T-helper 17 cell (primary cell): ENCODE measurements at places on chromosomes 7 and 10.
A peak's percentile ranks its signal among the peaks of the same experiment; 100 is the strongest.

- no peak for DNase-seq
Observed at GRCh38 chr10:84076540-84077195, 62.6 kb upstream of the GHITM start.

GRCh38 chr7:50960621-50961310 lies 178.1 kb upstream of the GRB10 start:
- DNase-seq, result no peak

DNA sequence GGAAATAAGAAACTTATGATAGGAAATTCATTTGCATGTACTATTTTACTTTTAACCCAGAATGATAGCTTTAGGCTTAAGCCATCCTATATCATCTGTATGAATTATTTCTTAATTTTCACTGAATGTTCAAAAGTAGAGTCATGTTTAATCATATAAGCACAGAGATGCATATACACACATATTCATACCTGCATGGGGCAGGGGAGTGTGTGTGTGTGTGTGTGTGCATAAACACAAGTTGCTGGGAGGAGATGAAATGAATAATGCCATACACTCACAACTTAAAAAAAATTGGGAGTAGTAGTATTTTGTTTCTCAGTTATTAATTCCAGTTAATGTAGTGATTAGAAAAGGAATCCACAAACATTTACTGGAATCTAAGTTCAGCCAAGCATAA lies 83.1 kb upstream of the IKZF1 start:
- DNase-seq, result no peak

DNA sequence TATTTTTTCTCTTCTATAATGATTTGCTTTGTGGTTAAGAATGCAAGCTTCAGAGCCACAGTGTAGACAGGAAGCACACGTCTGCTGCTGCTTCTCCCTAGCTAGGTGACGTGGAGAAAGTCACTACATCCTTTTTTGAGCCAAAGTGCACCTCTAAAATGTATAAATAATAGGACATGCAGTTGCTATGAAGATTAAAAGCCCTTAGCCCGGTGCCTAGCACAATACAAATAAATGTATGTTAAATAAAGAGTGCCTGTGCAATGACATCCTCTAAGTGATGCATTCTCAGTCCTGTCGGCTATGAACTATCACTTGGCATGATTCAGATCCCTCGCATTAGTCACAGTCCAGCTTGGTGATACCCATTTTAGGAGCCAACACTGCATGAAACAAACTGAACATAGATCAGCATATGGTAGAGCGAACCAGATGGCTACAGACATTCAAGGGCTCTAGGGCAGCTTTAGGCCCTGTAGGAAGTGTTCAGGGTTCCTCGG lies 4.8 kb upstream of the TRDMT1 start:
- no peak for DNase-seq

DNA sequence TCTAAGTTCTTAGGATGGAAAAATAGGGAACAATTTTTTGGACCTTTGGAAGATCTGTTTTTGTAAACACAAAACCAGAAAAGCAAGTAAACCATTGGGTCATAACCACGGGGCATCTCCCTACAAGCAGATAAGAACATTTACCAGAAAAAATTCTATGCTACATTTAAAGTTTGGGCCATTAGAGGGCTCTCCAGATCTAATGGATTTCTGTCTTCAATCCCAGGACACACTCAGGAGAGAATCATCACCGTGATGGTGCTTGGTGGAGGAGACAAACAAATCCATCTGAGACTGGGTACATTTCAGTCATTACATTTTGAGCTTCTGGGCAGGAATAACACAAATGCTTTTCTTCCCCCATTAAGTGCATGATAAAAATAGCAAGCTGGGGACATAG lies 178.4 kb upstream of the TARP start:
- no peak for DNase-seq

- peak; percentile 60 for DNase-seq
Observed at GRCh38 chr10:112314822-112315474, 31.7 kb downstream of the TECTB start.

DNA sequence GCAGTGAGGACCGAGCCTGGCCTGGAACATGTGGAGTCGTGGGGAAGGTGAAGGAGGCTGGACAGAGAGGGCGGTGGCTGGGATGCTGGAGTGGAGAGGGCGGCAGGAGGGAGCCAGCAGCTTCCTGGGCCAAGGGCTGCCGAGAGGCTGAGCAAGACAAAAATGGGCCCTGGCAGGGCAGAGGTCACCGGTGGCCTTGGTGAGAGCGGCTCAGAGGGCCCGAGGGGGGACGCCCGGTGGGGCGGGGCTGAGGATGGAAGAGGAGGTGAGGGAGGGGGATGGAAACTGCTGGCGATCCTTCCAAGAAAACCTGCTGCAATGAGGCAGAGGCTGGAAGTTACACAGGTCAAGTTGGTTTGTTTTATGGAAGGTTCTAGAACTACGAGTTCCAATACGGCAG lies 69.5 kb downstream of the ELFN1 start:
- DNase-seq, result no peak
